NCI-H187 (cell line): ENCODE measurements at places on chromosomes 6 and 20.

GRCh38 chr6:5547556-5547955, 286.2 kb downstream of the FARS2 start:
- no peak for DNase-seq

DNA sequence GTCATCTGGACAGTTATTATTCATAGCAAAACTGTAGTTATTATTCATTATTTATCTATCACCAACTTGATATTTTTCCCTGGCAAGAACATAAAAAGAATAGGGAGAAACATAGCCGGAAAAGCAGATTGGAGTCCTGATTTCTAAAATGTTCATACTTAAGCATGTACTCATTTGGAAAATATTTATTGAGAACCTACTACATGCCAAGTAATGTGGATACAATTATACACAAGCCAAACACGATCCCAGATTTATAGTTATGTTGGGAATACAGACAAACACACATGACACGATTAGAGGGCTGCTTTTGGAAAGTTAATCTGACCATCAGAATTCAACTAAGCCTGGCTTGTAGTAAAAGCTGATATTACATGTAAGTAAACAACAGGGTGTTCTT, 30.7 kb downstream of the ARHGAP18 start:
- no peak for DNase-seq

DNA sequence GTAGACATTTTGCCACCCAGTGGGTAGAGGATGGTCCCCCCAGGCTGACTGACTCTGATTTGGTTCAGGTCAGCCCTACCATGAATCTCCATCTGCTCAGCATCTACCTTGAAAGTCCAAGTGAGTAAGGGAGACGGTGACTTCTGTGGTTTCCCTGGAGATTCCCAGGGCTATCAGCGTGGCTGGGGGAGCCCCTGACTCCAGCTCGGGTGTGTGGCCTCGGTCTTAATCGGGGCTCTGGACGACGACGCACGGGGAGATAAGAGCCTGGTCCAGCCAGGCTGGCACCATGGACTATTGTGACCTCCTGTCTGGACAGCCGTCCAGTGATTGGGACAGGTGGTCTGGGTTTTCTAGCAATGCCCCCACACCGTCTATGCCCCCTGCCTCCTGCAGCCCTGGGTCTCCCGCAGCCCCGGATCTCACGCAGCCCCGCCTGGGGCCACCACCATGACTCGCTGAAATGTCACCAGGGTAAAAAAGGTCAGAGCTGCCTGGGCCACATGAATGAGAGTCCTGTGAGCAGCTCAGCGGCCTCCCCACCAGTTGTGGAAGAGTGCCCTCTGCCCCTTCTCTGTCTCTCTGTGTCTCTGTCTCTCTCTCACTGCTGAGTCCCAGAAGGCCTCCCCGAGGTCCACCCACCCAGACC, 47.1 kb upstream of the GATA5 start:
- DNase-seq: no peak

DNA sequence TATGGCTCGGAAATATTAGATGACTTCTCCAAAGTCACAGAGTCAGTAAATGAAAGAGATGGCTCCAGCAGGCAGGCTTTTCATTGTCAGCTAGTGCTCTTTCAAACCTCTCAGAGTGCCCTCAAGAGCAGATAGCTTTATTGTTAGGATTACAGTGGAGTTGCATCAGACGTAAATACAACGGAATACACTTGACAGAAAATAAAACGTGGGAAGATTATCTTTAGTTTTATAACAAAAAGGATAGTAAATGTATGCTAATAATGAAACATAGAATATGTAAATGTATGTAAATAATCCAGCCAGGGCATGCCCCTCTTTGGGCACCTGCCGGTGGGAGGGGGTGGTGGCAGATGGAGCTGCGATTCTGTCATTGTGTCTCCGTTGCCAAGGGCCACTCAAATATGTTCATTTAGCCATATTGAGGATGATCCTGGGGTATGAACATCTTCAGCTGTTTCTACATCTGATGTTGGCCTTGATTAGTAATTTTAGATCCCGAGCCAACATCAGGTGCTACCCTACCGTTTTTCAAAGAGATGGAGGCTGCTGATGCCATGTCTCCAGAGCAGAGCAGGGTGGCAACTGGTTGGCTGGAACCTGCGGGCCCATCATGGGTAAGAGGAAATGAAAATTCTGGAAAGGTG, 358.3 kb upstream of the SULF2 start:
- peak; percentile 64 for DNase-seq

DNA sequence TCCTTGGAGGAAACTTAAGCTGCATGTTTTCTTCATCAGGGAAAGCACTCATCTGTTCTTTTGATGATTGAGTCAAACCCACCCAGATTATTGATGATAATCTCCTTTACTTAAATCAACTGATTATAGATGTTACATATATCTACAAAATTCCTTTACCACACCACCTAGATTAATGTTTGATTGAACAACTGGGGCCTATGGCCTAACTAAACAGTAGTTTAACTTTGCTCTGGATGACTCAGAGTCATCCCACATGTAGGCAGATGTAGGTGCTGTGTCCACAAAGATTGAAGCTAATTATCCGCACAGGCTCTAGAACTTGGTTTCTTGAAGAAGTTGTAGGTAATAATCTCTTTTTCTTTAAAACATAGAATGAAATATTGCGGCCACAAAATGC, 42.2 kb downstream of the PKIB start:
- no peak for DNase-seq

- DNase-seq: no peak
These were observed 87.7 kb downstream of the PSMG4 start for GRCh38 chr6:3346476-3346875.

DNA sequence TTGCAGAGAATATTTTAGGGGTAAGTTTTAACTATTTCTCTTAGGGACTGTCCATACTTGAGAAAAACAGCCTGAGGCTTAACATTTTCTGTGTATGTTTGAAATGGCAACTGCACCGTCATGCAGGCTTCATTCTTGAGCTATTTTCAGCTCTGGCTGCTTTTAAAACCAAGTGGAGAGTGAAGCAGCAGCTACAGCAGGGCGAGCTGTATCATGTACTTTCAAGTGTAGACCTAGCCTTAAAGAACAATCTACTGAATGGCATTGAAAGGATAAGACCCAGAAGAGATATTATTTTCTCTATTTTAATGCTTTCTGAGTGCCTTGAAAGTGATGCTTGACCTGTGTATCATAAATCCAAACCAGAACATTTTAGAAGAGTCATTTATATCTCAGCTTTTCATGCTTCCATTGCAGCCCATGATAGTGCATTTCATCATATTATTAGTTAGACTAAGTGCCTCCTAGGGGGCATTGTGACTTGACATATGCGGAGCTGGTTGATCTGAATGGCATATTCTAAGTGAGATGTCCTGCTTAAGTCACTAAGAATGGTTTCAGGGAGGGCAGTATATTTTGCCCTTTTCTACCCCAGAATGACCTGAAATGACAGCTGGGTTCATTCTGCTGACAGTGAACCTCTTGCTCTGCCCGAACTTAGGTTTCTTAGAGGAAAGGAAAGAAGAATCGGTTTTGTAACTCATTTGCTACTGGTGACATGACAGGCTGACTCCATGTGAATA, 85.3 kb downstream of the NKAIN2 start:
- peak; percentile 57 for DNase-seq

DNA sequence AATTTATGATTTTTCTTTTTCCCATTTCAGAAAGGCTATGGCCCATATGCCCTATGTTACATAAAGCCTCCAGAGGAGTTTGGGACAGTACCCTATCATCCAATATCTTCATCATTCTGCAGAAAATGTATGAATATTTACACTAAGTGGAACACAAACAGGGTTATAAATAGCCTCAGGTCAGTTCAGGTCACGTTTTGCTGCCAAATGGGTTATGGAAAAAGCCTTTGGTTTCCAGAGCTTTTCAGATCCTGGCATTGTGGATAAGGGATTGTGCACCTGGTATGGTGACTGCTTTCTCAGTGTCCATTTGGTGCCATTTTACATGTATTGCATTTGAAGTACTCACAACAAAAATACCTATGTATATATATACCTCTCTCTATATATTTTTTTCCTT, 29.4 kb downstream of the UTRN start:
- DNase-seq: no peak

DNA sequence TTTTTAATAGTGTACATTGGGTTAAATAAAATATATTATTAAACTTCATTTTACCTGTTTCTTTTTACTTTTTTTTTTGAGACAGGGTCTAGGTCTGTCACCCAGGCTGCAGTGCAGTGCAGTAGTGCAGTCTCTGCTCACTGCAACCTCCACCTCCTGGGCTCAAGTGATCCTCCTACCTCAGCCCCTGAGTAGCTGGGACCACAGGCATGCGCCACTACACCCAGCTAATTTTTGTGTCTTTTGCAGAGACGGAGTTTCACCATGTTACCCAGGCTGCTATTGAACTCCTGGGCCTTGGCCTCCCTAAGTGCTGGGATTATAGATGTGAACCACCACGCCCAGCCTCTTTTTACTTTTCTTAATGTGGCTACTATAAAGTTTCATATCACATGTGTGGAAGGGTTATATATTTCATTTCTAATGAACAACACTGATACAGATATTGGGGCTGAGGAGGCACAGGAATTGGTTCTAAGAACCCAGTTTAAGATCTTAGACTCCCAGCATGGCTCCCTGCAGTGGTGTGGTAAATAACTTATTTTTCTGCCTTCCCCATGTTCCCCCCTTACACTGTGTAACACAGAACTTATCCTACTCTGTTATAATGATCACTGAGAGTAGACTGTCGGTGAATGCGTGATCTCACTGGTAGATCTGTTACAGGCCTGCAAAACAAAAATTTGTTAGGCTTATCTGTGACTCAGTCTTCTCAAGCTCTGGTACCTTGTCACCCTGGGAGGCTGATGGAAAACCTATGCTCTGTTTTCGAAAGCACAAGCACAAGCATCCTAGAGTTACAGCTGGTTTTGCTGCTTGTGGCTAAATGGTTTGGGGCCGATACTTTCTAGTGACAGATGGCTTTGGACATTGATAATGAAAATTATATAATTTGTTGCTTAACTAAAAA, 5.8 kb upstream of the ATXN1 start:
- DNase-seq: no peak

DNA sequence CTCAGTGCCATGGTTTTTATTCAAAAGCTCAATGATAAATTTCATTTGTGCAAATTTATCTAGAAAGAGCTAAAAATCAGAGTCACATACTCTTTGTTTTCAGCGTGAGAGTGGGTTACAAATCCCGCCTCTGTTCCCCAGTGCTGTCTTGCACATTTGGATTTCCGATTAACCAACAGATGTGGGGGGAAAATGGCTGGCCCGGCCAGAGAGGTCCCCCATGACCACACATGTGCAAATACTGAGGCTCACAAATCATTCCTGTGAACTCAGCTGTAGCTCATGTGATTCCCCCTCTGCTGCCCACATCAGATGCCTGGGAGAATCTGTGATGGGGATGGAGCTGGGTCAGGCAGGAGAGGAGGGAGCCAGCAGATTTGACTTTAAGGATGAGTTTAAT, 168.7 kb downstream of the PAX1 start:
- DNase-seq: no peak

DNA sequence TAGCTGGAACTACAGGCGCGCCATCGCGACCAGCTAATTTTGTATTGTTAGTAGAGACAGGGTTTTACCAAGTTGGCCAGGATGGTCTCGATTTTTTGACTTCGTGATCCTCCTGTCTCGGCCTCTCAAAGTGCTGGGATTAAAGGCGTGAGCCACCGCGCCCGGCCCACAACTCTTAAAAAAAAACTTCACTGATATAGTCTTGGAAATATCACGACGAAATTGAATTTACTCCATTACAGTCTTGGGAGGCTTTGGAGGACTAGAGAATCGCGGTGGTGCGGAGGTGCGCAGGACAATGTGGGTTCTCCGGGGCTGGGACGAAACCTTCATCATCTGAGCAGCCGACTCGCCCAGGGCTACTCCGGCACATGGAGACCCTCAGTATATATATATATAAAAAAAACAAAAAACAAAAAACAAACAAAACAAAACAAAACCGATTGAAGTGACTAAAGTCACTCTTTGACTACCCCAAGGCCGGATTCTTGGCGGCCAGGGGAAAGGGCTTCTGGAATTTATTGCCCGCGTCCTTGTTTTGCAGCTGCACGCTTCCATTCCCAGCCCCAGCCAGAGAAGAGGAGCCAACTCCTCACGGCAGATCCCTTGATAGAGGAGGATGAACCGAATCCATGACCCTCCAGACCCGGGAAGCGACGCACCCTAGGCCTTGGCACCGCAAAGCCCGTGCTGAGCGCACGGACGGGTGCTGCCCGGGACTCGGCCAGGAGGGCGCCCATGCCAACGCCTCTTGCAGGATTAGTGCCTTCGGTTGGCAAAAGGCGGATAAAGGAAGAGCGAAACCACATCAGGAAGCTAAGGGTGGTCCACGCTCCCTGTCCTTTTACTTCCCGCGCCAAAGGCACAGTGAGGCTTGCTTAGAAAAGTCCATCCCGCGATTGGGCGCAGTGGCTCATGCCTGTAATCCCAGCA, 1.7 kb upstream of the GCM2 start:
- no peak for DNase-seq

GRCh38 chr6:15420959-15421438, 175.1 kb downstream of the JARID2 start:
- DNase-seq: no peak

DNA sequence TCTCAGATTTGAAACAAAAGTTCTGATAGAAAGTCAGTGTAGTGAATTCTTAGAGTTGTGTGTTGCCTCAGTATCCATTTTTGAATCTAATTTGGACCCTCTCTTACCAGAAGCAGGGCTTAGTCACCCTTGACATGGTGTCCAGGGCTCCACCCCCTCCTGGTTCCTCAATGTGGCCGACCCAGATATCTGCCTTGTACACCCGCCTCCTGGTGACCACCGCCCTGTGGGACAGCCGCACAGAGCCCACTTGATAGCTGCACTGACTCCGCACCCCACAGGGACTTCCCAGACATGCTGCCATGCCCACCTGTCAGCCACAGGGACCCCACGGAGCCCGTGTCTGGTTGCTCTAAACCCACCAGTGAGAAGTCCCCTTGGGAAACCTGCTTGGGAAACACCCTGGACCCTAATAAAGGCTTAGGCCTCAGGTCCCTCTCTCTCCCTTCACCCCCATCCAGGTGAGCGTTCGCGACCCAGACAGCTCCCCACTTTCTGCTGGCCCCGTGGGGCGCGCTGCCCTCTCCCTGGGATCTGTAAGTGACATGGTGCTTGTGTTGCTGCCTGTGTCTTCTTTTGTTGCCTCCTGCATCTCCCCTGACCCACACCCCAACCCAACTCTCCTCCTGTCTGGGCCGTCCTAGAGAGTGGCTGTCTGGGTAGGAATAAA, 47.2 kb upstream of the SYNDIG1 start:
- no peak for DNase-seq

DNA sequence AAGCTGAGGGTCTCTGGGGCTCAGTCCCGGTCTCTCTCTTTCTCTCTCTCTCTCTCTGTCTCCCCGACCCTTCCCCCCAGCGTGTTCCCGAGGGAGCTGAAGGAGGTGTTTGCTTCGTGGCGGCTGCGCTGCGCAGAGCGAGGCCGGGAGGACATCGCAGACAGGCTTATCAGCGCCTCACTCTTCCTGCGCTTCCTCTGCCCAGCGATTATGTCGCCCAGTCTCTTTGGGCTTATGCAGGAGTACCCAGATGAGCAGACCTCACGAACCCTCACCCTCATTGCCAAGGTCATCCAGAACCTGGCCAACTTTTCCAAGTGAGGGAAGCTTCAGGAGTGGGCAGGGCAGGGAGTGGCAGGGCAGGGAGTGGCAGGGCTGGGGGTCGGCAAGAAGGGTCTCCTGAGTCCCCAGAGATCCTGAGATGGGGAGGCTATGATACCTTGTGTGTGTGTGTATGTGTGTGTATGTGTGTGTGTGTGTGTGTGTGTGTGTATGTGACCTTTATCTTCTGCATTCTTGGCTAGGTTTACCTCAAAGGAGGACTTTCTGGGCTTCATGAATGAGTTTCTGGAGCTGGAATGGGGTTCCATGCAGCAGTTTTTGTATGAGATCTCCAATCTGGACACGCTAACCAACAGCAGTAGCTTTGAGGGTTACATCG, 13.6 kb upstream of the ZBTB9 start:
- DNase-seq: no peak
